Amniotic epithelial cell (primary cell): ENCODE measurements at places on chromosomes 12 and 14.
A peak's percentile ranks its signal among the peaks of the same experiment; 100 is the strongest.

DNA sequence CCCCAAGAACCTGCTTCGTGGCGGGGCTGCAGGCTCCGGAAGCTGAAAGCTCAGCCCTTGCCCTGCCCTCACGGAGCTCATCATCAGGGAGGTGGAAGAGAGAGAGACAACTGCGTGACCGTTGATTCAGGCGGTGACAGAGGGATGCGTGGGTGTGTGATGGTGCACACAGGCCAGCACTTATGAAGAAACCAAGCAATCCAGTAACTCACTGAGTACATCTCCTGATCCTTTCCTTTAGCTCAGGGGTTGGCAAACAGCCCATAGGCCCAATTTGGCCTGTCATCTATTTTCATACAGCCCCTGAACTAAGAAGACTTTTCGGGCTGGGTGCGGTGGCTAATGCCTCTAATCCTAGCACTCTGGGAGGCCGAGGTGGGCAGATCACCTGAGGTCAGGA is 49.9 kb downstream of the TESC start:
- DNase-seq, result no peak

DNA sequence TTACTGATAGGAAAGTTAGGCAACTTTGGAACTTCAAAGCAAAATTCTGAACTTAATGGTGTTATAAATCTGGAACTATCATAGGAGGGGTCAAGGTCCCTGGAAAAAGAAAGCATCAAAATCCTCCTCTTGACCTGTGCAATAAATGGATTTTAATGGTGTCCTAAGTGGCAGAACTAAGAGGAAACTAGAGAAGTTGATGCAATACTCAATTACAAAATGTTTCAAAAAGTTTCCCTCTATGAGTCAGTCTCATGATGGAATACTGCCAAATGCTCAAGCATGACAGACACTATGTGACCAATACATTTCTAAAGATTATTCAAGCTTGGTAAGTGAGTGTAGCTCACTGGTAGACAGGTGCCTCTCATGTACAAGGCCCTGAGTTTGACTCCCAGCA is 47.7 kb upstream of the ERGIC2 start:
- peak; percentile 82 for DNase-seq

DNA sequence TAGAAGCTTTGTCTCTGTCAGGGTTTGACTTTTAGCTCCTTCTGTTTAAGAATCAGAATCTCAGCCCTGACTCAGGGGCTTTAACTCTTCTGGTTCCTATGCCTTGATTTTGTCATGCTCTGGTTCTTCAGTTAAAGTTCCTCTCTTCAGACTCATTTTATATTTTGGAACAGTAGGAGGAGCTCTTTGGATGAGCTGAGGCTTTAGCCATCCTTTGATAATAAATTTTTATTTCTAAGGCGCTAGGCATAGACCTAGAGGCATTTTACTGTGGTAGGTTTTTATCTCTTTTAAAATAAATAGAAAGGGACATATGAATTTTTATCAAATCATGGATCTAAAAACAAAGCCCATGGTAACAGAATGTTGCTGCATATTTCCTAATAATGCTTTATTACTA is 51.7 kb downstream of the ATP23 start:
- no peak for DNase-seq

DNA sequence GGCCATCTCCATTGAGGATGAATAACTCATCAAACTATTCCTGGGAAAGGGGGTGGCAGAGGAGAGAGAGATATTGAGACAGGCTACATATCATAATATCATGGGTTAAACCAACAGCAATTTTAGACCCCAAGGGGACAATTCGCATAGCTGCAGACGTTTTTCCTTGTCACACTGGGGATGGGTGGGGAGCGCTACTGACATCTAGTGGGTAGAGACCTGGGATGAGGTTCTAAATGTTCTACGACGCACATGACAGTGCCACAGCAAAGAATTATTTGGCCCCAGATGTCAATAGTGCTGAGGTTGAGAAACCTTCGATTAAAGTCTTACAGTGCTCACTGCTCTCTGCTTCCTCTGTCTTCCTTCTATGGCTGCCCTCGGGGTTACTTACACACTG is 425.6 kb downstream of the NRXN3 start:
- no peak for DNase-seq

DNA sequence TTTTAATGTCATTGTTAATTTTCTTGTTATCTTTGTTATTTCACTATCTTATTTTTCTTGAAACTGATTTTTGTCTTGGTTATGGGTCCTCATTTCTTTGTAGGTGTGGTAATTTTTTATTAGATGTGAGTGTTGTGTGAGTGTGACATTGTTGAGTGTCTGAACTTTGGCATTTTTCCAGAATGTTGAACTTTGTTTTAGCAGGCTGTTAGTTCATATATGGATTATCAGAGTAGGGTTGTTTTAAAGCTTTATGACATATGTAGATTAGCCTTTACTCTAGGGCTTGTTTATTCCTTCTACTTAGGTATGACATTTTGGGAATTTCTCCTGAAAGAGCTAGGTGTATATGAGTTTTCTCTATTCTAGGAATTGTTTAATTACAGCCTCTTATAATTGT is 103.9 kb downstream of the ARID2 start:
- DNase-seq, result no peak

- no peak for DNase-seq
These were observed at the start of gene DCAF5 for GRCh38 chr14:69152902-69153151. DCAF5 (minus strand) TSS chr14:69153119; CDS start chr14:69152978, 141 bp downstream.

DNA sequence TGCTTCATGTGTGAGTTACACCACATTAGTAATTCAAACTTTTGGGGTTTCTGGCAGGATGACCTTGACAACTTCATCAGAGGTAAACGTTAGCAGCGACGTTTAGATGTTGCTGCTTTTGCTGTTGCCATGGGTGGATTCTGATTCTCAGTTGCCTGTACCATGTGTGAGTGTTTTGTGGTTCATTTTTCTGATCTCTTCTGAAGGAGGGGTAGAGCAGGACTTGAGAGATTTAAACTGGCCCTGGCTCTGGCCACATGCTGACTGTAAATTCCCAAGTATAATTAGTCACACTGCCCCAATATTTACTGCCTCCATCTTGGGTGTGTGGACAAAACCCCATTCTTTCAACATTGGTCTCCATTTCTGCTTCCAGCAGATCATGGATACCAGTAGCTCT is 110.4 kb downstream of the ETV6 start:
- DNase-seq, result peak; percentile 17

DNA sequence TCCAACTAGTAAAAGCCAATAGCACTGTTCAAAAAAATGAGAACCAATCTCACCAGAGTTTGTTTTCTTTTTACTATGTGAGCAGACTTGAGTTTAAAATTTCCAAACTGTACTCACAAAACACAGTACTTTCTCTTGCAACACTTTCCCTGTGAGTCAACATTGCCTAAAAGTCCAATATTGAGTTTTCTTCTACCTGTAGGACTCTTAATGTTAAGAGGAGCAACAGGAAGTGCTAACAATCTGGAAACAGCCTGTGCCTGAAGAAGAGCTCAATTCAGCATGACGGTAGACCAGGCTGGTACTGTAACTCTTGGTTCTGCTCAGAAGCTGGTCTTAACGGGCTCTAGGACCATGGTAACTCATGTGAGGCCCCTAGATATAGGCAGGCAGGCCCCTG is 144.3 kb downstream of the MED13L start:
- DNase-seq, result peak; percentile 47

DNA sequence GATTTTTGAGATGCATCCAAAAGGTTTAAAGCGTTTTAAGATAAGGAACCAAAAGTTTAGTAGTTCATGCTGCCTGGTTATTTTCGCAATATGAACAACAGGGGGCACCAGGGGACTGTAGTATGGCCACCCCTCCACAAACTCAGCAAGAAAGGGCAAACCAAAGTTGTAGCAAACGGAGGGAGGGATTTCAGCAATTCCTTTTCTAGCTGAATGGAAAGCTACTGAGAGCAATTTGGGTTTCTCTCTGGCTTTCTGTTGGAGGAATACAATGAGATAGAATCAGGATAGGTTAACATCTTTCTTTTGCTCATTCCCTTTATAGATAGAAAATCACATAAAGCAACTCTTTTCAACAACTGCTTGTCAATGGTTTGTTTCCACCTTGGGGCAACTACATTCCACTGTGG is 62.5 kb downstream of the DRAM1 start:
- peak; percentile 74 for DNase-seq

DNA sequence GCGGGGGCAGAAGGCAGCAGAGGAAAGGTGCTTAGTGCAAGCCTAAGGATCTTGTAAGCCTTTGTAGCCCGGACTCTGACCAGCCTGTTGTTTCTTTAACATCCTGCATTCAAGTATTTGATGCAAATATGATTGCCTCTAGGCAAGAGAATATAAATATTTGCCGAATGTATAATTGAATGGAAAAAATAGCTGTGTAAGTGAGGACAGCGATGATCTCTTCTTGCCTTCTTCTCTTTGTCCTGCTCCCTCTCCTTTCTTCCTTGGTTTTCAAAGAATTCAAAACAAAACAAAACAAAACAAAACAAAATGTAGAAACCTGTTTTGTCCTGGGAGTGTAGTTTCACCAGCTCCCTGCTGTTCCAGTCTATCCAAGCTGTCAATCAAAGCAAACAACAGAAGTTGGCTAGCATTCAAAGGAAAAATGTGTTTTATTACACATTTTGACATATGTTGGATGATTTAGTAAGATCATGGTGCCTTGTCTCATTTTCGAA is 74.9 kb upstream of the CPM start:
- DNase-seq, result no peak

GRCh38 chr12:2179953-2180736 is 127.4 kb downstream of the CACNA1C start:
- peak; percentile 91 for DNase-seq

DNA sequence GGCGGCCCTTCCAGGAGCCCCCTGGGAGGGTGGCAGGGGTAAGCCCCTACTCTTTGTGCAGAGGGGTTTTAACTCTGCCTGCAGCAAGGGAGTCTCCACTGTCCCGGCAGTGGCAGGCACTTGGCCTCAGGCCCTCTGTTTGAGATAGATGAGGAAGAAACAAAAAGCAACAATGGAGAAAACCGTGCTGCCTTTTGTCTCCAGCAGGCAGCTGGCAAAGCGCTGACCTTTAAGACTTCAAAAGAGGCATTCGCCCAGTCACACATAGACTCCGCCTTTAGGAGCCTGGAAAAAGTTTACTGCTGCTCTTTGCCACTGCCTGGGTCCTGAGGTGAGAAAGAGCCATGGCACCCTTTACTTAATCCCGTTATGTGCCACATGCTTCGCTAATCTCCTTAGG is 158.2 kb upstream of the NTF3 start:
- no peak for DNase-seq

DNA sequence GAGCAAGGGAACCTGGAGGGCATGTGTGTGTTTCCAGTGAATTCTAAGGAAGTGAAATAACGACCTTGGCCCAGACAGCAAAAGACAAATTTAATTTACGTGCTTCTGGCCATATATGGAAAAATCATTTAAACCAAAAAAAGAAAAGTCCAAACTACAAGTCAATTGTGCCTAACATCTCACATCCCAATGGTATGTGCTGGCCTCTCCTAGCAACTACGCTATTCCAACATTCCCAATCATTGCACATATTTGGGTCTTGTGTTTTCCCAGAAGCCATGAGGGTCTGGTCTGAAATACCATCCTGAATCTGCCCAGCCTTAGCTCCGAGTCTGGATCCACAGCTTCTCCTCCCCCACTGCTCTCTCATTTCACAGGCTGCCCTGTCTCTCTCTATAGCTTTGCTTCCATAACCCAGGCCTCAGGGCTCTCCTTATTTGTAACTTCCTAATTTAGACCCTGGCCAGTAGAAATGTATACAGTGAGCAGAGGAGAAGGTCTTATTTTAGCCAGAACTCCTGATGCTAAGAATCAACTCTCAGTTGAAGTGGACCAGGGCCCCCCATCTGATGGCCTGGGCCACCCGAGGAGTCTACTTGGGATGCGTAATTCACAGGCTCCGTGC is 224.6 kb downstream of the ANO2 start:
- no peak for DNase-seq

DNA sequence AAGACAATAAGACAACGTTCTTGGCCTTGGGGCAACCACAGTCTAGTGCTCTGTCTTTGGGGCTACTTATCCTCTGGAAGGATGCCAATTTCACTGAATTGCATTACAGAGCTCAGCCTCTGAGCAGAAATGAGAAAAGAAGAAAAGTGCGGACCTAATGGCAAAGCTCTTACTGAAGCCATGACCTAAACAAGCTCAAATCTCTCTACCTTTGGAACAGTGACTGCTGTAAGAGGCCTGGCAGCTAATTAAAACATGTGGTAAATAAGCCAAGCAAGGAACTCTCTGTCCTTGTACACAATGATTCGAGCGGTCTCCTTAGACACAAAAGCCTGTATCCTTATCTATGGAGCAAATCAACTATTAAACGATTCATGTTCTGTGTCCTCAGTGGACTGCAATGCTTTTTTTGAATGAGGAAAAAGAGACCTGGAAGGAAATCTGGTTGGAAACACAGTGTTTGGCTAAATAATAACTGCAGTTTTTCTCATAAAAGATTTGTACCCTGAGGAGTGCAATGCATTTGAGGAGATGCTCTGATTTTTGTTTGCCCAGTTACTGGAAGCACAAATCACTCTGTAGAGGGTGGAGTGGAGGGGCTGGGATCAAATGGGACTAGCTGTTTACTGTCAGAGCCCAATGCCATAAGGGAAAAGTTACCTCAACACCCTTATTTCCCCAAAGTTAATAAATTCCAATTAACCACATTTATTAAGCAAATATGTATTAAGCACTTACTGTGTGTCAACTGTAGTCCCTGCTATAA is 113.9 kb downstream of the NDUFA12 start:
- DNase-seq, result peak; percentile 18

DNA sequence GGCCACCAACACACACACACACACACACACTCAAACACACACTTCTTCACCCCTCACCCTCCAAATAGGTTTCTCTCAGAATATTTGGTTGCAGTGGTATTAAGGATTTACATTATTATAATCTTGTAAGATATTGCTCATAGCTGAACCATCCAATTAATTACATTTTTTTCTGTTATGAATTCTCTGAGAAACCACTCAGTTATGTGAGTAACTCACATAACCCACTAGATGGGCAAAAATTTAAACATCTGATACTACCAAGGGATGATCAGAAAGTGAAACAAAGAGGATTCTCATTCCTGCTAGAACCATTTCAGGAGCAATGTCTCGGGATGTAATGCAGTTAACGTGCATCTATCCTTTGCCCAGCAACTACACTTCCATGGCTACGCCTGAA is 31.6 kb downstream of the TMTC1 start:
- peak; percentile 71 for DNase-seq

DNA sequence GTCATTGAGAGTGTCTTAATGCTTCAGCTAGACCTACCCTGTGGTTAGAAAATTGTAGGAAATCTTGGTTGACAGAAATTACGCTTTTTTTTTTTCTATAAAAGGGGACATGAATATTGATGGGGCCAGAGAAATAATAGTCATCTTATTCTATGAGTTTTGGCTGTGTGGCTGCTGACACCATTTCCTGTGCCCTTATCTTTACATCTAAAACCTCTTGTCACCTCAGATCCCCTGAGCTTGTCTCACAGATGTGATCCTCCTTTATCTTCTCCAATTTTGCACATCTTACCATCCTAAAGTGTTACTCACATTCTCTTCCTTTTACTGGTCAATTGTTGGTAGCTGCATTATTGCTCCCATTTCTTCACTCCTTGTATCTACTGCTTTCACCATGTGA is 36.1 kb downstream of the ASCL1 start:
- no peak for DNase-seq
